NCI-H1694 treated with DMSO at 0.1 percent for 48 hours (cell line): ENCODE measurements at places on chromosomes 7 and 10.

- peak; percentile 89 for DNase-seq
These were observed 84.0 kb downstream of the ARL4A start for GRCh38 chr7:12771378-12771877.

GRCh38 chr7:154841731-154842331 lies 161.1 kb downstream of the PAXIP1 start:
- DNase-seq, result no peak

DNA sequence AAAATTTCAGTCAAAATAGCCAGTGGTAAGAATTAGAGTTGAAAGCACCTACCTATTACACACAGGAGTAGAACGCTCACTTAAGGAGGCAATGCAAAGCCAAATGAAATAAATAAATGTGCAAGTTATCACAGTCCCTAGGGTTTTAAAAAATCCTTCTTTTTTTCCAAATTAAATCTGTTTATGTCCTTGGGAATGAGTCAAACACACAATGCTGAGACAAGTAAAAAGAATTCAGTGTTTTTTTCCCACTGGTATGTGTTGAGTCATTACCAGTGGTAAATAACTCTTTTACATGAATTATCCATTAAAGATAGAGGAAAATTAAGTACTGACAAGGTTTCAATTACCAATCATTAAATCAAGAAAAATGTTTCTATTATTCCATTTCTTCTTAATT lies 438.6 kb downstream of the TNS3 start:
- DNase-seq, result no peak

DNA sequence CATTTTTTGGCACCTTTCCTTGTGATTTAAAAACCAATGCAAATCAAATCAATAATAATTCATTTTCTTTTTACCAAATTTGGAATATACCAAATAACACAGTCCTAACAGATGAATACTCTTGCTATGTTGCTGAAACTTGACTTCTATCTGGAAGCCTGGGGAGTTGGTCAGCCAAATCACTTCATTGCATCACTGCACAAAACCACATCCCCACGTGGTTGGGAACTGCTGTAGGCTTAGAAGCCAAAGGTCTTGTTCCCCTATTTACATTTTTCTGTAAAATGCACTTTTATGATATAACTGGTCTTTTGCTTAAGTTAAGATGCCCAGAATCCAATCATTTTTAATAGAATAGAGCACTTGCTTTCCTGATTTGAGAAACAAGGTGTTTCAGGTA lies 15.2 kb downstream of the GPR85 start:
- DNase-seq, result no peak

DNA sequence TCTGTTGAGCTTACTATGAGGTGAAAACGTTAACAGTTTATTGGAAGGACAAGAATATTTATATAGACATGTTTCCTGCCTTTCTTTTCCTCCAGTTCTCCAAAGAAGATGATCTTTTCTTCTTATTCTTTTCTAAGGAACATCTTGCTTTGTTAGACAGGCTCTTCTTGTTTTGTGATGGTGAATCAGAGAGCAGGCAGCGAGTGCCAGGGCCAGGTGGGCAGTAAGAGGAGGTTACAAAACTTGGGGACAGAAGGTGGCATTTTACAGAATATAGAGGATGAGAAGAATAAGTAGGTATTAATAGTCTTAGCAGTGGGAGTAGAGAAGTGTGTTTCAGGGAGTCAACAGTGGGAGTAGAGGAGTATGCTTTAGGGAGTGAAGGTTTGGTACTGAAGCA lies 223.6 kb downstream of the ARL4A start:
- DNase-seq, result no peak

GRCh38 chr10:115918812-115919211 lies 354.2 kb downstream of the GFRA1 start:
- DNase-seq, result no peak

GRCh38 chr10:130741901-130742855 lies 569.3 kb downstream of the TCERG1L start:
- no peak for DNase-seq

DNA sequence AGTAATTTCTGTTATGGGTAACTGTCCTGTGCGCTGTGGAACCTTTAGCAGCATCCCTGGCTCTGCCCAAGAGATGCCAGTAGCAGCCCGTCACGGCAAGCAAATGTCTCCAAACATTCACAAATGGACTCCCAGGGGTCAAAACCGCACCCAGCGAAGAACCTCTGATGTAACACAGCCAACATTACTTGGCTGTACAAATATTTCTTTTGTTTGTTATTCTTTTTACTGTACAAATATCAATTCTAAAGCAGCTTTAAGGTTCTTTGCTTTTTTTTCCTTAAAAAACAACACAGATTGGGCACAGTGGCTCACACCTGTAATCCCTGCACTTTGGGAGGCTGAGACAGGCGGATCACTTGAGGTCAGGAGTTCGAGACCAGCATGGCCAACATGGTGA lies 182.5 kb downstream of the KMT2E start:
- no peak for DNase-seq

GRCh38 chr10:35959252-35959651 lies 317.2 kb upstream of the FZD8 start:
- no peak for DNase-seq

DNA sequence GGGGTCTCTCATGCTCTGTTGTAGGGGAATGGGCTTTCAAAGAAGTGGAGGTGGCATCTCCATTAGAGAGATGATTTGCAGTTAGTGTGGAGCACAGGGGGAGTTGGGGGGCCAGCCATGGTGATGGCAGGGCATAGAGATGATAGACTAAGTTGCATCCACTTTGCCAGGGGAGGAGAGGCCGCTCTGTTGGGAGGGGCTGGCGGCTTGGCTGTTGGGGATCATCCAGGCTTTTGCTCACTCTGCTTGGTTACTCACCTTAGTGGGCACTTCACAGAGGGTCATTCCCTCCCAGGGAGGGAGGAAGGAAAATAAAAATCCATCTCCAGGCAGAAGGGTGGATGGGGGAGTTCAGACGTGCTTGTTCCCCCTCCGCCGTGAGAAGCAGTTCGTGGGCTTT lies 31.4 kb upstream of the CDH23 start:
- no peak for DNase-seq

DNA sequence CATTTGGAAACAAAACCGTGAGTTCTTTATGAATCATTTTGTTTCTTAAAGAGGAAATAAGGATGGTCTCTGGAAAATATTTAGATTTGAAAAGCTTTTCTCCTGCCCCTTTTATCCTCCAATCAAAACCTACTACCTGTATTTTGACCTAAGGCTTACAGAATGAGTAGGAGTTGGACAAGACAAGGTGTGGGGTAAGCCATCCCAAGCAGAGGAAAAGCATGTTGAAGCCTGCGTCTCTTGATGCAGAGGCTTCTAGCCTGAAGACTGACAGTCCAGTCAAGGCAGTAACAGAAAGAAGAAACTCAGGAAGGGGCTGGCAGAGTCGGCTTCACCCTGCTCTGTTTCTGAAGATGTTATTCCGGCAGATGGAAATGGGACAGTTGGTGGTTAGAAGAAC lies 551.1 kb downstream of the SORCS3 start:
- DNase-seq, result no peak

DNA sequence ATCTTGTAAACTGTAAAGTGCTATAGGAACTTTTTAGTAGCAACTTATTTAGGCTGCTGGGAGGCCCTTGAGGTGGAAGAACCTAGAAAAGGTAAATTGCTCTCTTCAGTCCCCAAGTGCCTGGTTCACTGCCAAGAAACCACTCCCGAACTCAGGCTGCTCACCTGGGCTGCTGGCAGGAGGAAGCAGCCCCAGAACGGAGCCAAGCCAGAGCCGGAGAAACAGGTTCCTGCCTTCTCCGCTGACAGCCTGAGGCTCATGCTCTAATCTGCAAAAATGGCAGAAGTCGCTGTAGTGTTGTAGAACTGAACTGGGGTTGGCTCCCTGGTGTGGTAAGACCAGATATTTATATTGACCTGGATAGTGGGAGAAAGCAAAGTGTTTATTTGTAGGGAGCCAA lies 136.0 kb downstream of the CUL2 start:
- DNase-seq, result no peak

DNA sequence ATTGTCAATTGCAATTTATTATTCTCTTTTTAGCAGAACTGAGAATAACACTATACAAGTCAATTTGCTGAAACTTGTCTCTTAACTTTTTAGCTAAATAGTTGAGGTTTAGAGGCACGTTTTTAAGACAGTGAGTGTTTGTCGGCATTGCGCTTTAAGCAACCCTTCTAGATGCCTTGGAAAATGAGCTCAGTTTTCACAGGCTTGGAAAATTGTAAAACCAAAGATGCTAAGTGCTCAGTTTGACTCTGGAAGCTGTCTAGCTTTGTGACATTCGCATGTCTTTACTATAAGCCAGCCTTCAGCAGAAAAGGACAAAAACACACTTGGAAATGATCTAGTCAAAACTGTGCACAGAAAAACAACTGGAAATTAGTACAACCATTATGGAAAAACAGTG lies 500.4 kb downstream of the NEBL start:
- no peak for DNase-seq

DNA sequence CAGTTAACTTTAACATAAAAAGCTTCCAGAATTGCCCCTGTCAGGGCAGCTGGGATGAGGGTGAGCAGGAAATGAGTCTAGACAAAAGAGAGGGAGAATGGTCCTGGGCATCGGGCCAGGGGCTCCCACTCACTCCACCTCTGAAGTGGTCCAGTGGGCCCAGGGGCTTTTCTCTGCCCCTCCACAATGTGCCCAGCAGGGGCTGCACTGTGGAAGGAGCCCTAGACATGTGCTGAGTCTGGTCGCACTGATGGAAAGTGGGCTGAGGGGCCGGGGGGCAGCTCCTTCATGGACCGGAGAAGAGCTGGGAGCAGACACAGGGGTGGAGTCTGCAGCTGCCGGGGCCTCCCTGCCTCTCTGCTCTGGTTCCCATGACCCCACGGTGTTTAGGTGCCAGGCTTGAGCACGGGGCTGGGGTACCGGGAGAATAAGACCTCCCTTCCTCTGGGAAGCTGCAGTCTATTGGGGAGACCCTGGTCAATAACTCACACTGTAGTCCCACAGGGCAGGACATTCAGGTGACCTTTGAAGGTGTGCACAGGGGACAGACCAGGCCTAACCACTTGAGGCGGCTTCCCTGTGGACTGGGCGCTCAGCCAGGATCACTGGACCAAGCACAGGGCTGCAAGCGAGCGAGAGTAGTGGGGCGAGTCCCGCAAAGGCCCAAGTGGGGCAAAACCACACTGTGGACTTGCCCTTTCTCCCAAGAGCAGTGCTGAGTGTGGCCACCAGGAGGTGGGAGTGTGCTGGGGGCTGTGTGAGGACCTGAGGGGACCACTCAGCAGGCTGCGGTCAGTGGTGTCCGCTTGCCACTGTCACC lies 6.1 kb downstream of the ADCY1 start:
- no peak for DNase-seq

DNA sequence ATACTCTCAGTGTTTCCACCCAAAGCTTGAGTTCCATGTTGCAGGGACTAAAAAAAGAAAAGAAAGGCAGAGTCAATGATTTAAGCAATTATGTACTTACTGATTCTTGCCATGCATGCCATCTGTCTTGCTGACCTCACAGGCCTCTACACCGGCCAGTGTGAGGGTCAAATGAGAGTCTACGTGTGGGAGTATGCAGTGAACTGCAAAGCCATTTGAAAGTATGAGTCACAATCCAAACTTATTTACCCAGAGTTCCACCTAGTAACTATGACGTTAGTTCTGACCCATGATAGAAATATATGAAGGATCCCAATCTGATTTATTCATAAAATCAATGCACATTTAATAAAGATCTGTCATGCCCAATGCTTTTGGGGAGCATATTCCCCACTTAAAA lies 26.5 kb downstream of the PDE1C start:
- no peak for DNase-seq

- no peak for DNase-seq
These were observed 1.1 kb downstream of the KEL start for GRCh38 chr7:142960955-142961512.

DNA sequence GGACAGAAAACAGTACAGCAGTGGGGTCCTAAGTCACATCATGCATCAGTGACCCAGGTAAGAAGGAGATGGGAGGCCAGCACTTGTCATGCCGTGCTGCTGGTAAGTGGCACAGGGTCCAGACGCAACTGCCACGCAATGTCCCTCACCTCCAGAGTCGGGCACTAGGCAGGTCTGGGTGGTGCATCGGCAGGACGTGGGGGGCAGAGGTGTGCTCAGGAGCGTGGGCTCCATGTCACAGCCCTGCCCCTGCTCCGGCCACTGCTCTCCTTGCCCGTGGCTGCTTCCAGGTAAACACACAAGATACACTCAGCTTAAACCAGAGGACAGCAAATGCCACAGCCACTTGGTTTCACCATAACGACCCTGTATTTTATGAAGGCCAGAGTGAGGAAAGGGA lies 47.3 kb downstream of the COBL start:
- DNase-seq, result no peak

DNA sequence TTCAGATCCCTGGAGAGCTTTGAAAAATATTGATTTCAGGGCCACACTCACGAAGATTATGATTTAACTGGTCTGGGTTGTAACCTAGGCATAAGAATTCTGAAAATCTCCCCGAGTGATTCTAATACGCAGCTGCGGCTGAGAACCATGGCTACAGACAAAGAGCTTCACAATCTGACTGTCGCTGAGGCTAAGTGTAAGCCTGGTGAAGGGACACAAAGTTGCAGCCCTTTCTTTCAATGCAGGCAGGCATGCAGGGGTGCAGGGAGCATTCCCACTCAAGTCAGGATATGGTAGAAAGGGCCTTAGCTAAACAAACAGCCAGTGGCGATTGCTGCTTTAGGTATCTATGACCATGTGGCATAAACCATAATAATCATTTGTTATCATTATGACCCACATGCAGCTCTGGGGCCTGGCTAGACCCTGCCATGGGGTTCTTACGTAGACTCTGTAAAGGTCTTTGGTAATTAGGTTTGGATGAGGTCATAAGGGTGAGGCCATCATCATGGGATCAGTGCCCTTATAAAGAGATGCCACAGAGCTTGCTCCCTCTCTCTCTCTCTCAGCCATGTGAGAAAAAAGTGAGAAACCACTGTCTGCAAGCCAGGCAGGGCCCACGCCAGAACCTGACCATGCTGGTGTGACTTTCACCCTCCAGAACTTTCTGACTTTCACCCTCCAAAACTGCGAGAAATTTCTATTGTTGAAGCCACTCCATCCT lies 88.4 kb upstream of the LANCL2 start:
- no peak for DNase-seq

DNA sequence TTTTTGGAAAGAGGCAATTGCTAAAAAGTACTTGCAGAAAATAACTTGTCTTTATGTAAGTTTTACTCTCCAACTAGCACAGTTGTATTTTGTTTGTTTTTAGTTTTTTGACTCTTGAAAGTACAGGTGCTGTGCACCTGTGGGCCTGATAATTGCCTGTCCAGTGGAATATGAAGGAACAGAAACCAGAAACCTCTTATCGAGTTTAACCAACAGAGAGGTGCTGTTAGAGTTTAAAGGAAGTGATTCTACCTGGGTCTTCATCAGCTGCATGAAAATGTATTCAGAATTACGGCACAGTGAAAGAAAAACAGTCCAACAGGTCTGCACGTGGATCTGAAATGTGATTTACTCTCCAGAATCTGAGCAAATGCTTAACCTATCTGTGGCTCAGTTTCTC lies 326.6 kb upstream of the POM121L12 start:
- DNase-seq, result no peak

GRCh38 chr7:44764665-44765578 lies 16.3 kb downstream of the ZMIZ2 start:
- no peak for DNase-seq

- DNase-seq, result no peak
These were observed 64.2 kb downstream of the PRLHR start for GRCh38 chr10:118531105-118531852.
